CD4-positive, alpha-beta T cell treated with Interleukin-21 for 1 hour (primary cell): ENCODE measurements at places on chromosomes 4 and X.

- DNase-seq, result no peak
These were observed 93.4 kb upstream of the MAMLD1 start for GRCh38 chrX:150269605-150270254.

GRCh38 chr4:80202741-80203553, 5.6 kb downstream of the PRDM8 start:
- peak; percentile 65 for DNase-seq

DNA sequence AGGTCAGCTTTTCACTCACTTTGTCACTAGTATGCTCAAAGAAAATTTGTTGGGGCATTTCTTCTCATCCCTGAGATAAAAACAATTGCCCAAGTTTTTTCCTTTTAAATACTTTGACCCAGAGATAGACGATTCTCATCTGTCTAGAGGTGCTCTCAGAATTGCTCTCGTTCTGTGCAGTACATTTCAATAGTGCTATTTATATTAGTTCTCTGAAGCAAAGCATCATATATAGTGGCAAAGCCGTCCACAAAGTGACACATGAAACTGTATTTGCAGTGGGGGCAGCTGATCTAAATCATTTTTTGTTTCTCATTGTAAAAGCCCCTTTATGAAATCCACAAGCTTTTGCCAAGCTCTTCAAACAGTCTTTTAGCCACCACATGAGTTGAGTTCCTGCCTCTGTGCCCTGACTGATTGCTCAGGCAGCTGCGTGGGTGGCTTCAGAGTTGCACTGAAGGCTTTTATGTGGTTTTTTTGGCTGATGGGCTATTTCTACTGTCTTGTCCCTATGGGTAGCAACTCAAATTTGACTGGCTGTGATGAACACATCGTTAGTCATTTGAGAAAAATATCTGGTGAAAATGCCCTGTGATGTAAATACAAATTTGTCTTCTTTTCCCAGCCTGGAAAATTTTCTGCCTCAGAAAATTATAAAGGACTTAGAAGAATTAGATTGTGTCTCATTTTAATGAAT, 119.1 kb upstream of the OTUD4 start:
- peak; percentile 3 for DNase-seq

- DNase-seq, result no peak
These were observed 31.6 kb downstream of the TRMT44 start for GRCh38 chr4:8472158-8472688.

GRCh38 chr4:147678796-147679549, 5.0 kb downstream of the PRMT9 start:
- DNase-seq, result peak; percentile 9

GRCh38 chr4:94974773-94975172, 217.0 kb downstream of the BMPR1B start:
- no peak for DNase-seq

GRCh38 chr4:95417531-95417930, 131.2 kb downstream of the UNC5C start:
- no peak for DNase-seq

DNA sequence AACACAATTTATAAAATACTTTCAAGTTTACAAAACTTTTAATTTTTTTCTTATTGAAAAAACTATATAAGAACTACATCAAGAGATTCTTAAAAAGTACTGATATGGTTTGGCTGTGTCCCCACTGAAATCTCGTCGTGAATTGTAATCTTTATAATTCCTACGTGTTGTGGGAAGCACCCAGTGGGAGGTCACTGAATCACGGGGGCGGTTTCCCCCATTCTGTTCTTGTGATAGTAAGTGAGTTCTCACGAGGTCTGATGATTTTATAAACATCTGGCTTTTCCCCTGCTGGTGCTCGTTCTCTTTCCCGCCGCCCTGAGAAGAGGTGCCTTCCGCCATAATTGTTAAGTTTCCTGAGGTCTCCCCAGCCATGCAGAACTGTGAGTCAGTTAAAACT, 88.5 kb downstream of the FRAS1 start:
- DNase-seq, result no peak

- no peak for DNase-seq
These were observed 196.8 kb downstream of the DCHS2 start for GRCh38 chr4:154294652-154295350.

GRCh38 chr4:25532591-25532990, 123.1 kb upstream of the SLC34A2 start:
- no peak for DNase-seq

GRCh38 chr4:75248770-75249407, 265.3 kb downstream of the RCHY1 start:
- no peak for DNase-seq

DNA sequence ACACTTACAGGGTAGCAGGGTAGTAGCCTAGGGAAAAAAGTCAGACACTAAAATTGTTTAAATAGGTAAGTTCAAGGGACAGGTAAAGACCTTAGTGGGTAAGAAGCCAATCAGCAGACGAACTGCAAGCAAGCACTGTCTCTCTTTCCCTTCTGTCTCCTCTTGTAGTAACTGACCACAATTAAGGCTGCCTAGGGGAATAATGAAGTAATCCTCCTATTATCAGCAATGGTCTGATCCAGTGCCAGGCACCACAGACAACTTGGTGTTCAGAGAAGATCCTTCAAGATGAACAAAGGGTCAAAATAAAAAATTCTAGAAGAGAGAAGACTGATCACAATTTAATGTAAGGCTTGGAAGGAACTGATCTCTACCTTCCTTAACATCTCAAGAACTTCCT, 62.9 kb downstream of the ELOVL6 start:
- no peak for DNase-seq

GRCh38 chr4:112343330-112344080, 46.3 kb downstream of the ALPK1 start:
- DNase-seq, result no peak

DNA sequence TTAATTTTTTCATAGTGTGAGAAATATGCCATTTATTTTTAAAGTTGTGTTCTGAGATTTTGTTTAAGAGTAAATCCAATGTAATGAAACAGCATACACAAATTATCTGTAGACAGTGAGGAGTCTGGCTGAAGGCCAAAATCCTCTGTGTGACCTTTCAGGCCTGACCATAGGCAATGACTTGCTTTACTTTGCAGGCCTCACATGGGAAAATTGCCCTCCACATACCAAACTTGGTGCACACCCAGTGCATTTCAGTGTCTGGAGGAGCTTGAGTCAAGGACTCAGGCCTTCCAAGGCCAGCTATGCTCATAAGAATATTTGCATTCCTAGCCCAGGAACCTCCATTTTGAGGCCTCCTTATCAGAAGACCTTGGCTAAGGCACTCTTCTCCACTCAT, 430.1 kb downstream of the GABRG1 start:
- DNase-seq, result no peak

- no peak for DNase-seq
These were observed 93.0 kb upstream of the STS start for GRCh38 chrX:7054219-7055216.
